ENCODE measurements at places on chromosomes 2 and 18.

- no peak for DNase-seq
These were observed 255.4 kb upstream of the SKOR2 start for GRCh38 chr18:47506897-47507296.

DNA sequence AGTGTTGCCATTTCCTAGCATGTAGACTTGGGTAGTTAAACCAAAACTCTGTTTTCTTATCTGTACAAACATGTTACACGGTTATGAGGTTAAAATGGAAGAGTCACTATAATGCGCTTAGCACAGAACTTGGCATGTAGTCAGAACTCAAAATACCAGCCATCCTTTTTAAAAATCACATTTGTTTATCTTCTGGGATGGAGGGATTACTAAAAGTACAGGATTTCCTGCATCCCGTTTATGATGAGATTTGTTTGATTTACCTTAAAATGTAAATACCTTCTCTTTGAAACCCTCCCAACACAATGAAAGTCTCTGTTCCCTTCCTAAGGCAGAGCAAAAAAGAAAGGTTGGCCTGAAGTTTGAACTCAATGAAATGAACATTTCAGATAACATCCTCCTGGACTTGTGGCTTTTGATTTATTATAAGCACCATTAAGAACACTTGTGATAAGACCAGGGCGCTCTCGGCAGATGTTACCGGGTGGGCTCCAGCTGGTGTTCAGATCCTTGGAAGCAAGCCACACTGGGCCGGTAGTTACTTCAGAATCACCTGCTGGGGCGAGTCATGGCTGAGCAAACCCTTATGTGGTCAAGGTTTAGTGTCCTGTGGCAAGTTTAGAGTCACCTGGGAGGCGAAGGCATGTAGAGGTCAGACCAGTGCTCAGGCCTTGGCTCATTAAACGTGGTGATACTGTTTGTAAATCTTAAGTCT is 105.7 kb downstream of the MGAT5 start:
- DNase-seq, result no peak

DNA sequence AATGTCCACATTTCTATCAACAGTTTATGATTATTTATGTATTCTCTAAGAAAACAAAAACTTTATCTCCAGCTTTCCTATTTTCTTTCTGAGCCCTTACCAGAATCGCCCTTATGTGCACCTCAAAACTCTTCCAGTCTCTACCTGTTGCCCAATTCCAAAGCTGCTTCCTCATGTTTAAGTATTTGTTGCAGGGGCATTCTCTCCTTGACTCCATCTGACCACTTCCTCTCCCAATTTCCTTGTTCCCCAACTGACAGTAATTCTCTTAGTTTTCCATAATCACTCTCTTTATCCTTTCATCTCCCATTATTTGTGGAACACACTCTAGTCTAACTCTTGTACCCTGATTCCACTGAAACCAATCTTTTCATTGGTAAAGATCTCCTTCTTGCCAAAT is 105.4 kb upstream of the RBBP8 start:
- no peak for DNase-seq

DNA sequence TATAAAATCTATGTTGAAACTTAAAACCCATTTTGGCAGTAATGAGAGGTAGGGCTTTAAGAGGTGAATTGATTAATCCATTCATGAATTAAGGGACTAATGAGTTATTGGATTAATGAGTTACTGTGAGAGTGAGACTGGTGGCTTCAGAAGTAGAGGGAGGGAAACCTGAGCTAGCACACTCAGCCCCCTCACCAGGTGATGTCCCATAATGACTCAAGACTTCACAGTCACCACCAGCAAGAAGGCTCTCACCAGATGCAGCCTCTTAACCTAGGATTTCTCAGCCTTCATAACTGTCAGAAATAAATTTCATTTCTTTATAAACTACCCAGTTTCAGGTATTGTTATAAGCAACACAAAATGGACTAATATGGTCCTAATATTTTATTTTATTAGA is 621.7 kb upstream of the ACVR2A start:
- no peak for DNase-seq

- no peak for DNase-seq
These were observed 51.8 kb downstream of the HS1BP3 start for GRCh38 chr2:20599001-20599600.

GRCh38 chr2:159206736-159207380 is 79.6 kb downstream of the WDSUB1 start:
- DNase-seq, result no peak

DNA sequence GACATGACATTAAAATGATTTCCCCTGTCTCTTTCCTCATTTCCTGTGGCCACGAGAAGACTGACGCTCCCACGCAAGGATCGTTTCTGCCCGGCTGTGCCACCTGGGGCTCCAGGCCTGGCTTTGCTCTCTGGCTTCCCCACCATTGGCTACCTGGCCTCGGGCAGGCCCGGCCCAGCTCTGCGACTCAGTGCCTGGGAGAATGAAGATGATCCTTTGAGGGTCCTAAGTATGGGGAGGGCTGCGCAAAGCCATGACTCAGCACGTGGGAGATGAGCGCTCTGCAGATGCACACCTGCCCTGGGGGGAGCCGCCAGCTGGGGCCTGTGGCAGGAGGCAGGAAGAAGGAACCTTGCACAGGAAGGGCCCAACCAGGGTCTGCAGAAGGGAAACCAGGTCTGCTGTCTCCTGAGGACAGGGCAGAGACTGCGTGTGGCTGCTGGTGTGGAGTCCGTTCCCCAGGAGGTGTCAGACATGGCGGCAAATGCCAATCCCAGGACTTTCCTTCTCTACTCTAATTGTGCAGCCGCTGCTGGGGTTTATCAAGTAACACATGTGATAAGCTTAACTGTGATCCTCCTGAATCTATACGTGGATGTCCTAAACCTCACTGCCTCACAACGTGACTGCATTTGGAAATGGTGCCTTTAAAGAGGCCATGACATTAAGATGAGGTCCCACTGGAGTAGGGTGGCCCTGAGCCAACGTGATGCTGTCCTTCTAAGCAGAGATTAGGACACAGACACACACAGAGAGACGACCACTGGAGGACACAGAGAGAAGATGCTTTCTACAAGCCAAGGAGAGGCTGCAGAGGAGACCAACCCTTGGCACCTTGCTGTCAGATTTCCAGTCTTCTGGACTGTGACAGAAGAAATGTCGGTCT is 32.9 kb downstream of the MBP start:
- no peak for DNase-seq

DNA sequence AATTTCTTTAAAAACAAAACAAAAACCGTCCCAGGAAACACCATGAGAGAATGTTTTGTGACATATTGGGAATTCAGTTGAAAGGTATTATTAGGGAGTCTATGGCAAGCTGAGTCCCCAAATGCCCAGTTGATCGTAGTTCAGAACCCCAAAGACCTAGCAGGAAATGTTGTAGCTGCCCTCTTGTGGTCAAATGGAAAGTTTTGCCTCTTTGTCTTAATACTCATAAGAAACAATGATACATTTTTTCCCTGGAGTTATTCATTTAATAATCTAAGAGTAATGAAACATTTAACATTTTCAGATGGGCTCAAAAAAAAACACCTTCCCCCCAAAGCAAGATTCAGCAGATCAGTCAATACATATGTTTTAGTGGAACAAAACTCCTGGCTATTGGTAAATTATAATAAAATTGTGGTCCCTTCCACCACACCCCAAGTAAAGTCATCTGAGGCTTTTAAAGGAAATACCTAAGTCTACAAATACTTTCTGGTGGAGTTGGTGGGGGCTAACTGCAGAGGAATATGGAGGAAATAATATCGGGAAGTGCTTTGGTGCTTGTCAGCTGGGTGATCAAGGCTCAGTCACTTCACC is 37.8 kb upstream of the EFEMP1 start:
- no peak for DNase-seq

GRCh38 chr2:182463760-182464159 is 36.9 kb upstream of the PDE1A start:
- no peak for DNase-seq

DNA sequence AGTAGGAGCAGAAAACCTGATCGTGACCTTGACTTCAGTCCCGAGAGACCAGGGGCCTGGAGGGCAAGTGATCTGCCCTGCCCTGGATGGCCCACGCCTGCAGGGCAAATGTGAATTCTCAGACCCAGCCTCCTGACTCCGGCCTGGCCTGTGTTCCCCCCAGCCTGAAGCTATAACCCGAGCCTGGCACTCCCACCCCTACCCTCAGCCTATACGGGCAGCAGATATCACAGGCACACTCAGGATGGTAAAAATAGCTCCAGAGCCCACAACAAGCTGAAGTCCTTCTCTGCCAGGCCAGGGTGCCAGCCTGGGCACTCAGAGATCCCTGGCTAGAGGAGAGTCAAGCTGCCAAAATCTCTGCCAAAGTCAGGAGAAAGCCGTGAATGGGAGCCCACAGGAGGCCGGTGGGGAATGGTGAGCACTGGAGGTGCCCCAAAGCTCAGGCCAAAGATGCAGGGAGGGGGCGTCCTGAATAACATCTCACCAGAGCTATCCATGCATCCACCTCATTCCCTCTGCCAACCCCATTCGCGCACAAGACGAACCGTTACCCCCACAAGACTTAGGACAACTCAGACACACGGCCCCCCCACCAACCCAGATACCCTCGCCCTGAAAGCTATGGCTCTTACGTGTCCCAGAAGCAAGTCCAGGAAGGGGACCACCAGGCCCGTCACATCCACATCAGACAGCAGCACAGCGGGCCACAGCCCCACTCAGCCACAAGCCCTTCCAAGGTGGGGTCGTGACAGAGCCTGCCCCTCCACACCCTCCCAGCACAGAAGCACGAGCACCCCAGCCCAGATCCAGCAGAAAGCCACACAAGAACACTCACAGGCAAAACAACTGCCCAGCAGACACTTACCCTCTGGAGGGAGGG is 144.9 kb downstream of the TNS1 start:
- DNase-seq, result no peak

DNA sequence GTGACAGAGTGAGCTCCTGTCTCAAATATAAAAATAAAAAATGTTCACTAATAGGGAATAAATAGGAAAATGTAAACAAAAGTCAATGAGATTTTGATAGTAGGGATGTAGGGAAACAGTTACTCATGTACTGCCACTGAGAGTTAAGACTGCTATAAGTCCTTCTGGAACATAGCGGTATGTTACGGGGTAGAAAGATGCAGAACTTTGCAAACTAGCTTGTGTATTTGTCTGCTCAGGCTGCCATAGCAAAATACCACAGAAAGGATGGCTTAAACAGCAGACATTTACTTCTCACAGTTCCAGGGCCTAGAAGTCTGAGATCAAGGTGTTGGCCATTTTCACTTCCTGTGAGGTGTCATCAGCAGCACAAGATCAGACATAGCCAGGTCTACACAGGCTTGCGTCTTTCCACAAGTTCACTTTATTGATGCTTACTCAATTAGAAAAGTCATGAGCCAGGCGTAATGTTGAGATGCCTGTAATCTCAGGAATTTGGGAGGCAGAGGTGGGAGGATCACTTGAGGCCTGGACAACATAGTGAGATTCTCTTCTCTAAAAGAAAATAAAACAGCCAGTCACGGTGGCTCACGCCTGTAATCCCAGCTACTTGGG is 8.8 kb downstream of the TXNDC2 start:
- no peak for DNase-seq

DNA sequence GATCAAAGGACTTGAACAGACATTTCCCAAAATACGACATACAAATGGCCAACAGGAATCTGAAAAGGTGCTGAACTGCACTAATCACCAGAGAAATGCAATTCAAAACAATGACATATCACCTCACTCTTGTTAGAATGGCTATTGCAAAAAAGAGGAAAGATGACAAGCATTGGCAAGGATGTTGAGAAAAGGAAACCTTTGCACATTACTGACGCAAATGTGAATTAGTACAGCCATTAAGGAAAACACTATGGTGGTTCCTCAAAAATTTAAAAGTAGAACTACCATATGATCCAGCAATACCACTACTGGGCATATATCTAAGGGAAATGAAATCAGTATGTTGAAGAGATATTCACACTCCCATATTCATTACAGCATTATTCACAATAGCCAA is 57.7 kb upstream of the ASPRV1 start:
- no peak for DNase-seq

- DNase-seq, result no peak
These were observed 292.9 kb upstream of the TMEFF2 start for GRCh38 chr2:192487636-192488035.

DNA sequence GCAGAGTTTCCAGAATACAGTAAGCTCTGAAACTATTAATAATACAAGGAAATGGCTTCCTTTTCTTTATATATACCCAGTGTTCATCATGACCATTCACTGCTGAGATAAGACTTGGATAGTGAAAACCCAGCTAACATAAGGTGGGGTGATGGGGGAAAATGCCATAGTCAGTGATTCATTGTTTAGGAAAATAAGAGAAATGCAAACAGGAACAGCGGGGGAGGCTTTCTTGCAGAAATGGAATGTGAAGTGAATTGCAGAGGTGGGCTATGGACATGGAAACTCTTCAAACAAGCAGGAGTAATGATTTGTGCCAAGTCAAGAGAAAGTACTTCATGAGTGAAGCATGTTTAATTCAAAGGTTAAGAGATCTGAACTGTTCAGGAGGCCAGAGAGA is 519.4 kb downstream of the TDRD15 start:
- DNase-seq, result no peak

DNA sequence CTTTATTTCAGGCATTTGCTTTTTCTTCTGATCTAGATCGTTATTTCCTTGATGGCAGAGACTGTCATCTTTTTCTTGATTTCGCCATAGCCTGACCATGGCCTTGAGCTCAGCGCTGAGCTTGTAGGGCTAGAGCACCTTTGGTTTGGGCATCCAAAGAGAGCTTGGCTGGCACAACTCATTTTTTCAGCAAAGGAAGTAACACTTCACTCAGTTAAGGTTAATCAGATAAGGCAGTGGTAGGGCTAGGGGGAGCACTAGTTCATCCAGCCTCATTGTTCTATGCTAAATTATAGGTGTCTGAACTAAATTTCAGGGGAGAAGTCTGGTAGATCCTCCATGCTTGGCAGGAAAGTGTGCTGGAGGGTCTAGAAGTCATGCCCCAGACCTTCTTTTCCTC is 125.0 kb downstream of the SETBP1 start:
- no peak for DNase-seq

DNA sequence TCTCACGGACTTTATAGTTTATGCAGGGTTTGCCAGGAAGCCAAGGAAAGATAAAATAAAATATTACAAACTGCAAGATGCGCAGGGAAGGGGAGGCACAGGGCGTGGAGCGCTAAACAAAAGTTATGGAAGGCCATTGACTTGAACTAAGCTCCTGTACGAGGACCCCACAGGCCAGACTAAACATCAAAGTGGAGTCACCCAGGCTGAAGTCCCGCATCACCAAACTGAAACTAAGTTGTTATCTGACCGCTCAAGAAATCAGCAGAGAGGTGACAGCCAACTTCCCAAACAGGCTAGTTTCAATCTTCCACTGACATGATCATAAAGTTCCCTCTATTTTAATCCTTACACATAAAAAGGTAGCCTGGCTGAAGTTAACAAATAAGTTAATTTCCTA is 90.5 kb upstream of the YWHAQ start:
- no peak for DNase-seq

GRCh38 chr2:173087214-173087581 is 11.6 kb downstream of the MAP3K20 start:
- DNase-seq, result no peak

DNA sequence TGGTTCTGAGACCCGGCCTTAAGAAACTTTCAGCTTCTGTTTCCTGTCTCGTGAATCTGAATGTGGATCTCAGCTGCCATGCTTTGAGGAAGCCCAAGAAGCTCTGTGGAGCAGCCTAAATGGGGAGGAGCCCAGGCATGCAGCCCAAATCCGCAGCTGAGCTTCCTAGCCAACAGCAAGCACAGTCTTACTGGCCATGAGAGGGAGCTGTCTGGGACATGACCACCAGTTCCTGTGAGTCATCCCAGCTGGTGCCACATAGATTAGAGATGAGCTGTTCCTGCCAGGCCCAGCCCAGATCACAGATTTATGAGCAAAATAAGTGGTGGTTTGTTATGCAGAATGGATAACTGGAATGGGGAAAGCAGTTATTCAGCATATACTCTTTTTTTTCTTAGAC is 224.4 kb upstream of the APCDD1 start:
- no peak for DNase-seq

All from stimulated activated CD8-positive, alpha-beta memory T cell treated with anti-CD3 and anti-CD28 coated beads, Interleukin-7, amount 100 ng/mL, for 1 hour (primary cell).